ENCODE measurements at places on chromosomes 12 and 14.

DNA sequence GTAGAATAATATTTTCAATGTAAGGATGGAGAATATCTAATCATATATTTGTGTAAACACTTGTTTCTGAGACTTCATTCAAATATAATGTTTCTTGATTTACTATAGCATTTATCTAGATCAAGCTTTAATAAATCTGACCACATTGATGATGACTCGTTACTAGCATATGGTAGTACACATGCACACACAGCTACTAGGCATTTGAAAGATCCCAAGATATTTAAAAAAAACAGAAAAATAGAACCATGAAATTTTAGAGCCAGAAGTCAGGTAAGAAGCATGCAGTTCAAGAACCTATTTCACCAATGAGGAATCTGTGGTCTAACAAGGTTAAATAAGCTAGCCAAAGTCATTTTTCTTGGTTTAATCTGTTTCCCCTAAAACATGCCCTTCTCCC is 32.0 kb downstream of the DCP1B start:
- no peak for DNase-seq

- DNase-seq = no peak
Measured at GRCh38 chr12:1533602-1534304, 60.6 kb downstream of the FBXL14 start.

- no peak for DNase-seq
Measured at GRCh38 chr14:62739647-62740046, 305.6 kb downstream of the KCNH5 start.

- DNase-seq = no peak
Measured at GRCh38 chr14:89702073-89702875, 252.3 kb downstream of the EFCAB11 start.

- no peak for DNase-seq
Measured at GRCh38 chr12:103810111-103810510, 30.9 kb downstream of the NT5DC3 start.

DNA sequence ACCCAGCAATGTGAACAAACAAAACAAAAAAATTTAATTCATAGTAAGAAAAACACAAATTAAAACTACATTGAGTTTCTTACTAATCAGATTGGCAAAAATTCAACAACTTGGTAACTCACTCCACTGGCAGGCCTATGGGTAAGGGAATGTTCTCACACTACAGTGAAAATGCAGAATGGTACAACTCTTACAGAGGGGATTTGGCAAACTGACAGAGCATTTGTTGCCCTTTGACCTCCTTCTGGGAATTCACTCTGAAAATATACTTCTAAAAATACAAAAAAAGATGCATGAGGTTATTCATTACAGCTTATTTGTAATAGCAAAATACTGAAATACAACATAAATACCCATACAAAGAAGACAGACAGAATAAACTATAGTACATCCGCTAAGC is 32.8 kb downstream of the ABCD2 start:
- DNase-seq = peak; percentile 28

DNA sequence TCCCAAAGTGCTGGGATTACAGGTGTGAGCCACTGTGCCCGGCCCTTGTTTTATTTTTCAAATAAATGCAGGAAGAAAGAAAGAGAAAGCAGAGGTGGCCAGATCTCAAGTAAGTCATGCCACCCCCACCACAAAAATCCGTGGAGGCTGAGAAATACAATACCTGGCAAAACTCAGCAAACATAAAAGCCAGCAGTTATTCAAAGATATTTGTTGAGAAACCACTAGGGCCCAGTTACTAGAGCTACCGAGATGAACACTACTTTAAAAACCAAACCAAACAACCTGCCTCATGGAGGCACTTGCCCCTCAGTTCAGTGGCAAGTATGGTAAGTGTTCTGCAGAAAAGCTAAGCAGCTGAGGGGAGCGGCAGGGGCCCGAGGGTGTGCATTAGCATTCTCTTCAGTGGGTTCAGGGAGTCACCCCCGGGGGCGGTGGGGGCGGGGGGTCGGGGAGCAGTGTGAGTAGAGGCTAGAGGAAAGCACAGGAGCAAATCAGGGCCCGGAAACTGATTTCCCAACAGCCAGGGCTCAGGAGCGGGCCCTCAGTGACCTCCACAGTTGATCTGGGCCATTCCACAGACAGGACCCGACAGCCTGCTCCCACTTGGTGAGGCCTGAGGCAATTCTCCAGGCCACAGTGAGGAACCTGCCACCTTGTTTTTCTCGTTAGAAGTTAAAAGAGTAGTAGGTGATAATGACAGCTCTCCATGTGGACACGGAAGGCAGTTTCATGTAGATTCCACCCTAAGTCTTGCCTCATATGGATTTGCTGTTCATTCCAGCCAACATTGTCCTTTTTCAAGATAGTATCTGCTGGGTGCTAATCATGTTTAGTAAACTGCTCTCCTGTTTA is 8.6 kb downstream of the EVL start:
- no peak for DNase-seq

DNA sequence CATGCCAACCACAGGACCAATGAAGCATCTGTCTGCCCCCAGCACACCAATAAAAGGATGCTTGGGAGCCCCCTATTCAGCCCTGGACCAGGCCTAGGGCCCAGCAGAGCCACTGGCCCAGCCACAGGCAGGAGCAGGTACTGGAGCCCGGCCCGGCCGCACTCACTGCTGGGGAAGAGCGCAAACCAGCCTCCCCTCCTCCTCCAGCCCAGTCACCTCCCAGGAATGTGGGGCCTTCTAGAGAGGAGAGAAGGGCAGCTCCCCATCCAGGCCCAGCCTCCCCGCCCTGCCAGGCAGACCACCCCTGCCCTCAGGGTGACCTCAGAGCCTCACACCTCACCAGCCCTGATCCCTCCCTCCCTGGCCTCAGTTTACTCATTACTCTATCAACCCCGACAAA is 56.2 kb downstream of the CCNK start:
- no peak for DNase-seq

DNA sequence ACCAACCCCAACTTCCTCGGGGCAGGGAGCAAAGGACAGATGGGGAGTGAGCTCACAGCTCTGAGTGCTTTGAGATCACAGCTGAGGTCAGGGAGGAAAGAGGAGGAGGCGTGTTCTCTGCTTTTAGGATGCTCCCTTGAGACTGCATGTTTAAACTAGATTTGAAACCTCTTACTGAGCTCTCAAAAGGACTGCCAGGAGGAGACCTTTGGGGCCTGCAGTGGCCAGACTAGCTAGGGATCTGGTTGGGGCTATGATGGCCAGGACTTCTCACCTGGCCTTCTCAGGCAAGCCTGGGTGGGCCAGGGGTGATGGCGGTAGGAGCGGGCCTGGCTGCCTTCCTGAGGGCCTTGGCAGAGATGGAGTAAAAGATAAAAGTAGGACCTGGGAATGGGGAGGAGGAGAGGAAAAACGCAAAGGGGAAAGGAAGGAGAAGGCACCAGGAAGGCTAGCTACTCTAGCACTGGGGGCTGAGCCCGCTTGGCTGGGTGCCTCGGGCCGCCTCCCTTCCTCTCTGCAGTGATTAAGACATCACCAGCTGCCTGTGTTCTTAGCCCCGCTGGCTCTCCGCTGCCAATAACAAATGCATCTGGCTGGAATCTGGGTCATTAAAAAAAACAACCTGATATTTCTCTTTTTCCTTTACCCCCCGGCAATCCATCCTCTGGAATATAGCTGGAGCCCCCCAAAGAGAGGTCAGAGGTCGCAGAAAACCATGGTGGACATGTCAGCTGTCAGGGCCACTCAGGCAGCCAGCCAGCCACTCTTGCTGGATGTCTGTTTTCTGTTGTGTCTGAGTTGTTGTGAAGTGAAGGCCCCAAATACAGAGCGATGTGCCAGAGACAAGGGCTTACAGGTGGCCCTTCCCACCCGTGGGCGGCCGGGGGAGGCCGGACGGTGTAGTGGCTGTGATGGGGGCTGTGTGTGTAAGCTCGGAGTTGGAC is 141.3 kb downstream of the TSPAN9 start:
- DNase-seq = peak; percentile 76

DNA sequence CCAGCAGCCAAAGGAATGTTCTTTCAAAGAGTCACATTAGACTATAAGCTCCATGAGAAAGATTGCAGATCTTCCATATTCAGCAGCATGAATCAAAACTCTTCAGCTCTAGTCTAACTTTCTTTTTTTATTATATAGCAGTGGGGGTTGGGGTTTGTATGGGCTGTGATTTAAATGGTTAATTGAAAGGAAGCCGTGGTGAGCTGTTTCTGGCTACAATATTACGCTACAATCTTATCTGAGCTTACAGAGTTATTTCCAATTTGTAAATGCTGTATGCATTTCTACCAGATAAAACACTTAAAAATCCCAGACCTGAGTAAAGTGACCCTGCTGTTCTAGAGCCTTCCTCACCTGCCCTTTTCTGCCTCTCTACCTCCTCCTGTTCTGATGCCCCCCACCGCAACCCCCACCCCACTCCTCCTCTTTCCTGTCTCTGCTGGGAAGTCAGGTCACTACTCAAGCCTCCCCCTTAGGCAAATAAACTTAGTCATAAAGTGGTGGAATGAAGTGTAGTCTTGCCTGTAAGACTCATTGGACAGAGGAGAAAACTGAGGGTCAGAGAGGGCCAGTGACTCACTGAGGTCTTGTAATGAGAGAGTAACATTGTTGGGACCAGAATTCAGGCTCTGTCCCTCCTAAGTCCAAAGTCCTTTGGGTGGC is 1089.5 kb downstream of the BCL11B start:
- DNase-seq = no peak

DNA sequence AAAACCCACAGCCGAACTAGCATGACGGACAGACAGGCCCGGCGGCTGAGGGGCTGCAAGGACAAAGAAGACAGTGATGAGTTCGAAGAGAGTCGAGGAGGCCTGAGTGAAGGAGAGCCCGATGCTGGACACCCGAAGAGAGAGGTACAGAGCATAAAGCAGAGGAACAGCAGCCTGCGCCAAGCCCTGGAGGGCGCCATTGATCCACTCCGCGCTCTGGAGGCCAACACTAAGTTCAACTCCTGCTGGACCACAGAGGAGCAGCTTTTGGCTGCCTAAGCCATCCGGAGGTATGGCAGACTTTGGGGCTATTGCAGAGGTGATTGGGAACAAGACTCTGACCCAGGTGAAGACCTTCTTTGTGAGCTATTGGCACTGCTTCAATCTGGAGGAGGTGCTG is 7.8 kb upstream of the PLXNC1 start:
- no peak for DNase-seq

DNA sequence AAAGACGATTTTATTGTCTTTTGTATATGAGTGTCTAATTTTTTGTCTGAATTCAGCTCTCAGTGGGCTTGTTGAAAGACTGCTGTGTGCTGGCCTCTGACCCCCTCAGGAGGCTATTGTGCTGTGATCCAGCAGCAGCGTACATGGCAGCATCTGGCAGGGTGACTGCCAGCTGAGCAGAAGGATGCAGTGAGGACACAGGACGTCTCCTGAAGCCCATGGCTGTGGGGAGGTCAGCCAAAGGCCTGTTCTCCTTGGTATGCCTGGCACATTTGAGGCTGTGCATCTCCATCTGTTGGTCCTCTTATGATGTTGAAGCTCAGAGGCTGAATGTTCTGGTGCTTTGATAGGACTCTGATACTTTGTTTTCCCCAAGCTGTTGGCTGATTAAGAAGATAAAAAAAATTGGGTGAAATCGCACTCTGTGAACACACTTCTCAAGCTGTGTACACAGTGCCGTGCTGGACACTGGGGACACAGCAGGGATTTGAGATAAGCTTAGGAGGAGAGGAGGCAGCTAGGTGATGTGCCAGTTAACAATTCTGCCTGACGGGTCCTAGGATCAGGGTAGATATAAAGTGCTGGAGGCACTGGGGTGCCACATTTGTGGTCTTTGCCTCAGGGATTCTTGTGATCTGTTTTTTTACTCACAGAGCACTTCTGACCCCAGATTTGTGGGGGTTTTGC is 37.5 kb downstream of the EID3 start:
- DNase-seq = no peak

- no peak for DNase-seq
Measured at GRCh38 chr14:77738559-77739250, 22.3 kb downstream of the SNW1 start.

DNA sequence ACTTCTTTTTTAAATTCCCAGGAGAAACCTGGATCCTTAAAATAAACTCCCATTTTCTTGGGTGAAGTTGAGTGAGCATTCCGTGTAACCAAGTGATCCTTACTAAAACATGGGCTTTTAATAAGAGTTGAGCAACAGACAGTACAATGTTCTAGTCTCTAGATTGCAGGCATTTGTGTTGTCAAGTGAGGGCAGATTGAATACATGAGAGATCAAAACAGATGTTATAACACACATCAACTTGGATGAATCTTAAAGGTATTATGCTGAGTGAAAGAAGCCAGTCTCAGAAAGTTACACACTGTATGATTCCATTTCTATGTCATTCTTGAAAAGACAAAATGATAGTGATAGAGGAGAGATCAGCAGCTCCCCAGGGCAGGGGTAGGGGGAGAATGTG is 213.9 kb upstream of the CCDC196 start:
- no peak for DNase-seq

DNA sequence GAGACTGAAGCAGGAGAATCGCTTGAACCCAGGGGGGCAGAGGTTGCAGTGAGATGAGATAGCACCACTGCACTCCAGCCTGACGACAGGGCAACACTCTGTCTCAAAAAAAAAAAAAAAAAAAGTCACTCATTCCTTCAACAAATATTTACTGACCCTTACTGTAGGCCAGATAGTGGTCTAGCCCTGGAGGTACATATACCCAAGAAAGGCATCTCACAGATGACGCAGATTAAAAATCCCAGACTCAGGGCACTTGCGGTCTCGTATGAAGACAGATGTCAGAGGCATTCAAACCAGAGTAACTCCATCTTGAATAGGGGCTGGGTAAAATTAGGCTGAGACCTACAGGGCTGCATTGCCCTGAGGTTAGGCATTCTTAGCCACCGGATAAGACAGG is 44.8 kb downstream of the CLMN start:
- DNase-seq = no peak

DNA sequence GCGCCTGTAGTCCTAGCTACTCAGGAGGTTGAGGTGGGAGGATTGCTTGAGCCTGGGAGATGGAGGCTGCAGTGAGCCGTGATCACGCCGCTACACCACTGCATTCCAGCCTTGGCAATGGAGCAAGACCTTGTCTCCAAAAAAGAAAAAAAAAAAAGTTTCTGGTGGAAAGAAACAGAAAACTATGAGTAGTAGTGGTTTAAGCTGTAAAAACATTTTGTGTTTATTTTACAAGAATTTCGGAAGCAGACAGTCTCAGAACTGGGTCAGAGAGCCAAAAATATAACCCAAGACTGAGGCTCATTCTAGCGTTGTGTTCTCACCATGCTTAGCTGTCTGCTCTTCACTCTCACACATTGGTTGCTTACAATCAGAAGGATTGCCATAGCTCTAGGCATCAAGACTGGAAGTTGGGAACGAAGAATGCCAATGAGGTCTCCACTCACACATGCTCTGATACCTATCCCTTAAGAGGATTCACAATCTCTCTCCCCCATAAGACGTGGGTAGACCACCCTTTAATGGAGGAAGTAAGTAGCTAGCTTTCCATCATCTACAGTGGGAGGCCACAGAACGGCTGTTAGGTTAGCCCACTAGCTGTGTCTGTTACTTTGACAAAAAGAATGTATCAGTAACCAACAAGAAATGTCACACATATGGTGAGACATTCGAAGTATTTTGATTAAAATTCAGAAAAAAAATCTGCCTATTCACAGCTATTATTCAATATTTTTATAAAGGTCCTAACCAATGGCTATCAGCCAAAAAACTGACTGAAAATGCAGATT is 117.6 kb upstream of the RASSF8 start:
- no peak for DNase-seq

GRCh38 chr14:105867961-105868599 is 341.7 kb downstream of the TMEM121 start:
- no peak for DNase-seq

- no peak for DNase-seq
Measured at GRCh38 chr12:16857456-16857923, 251.5 kb upstream of the LMO3 start.

GRCh38 chr12:122834104-122834920 is 945 bp upstream of the HIP1R start:
- DNase-seq = no peak

GRCh38 chr12:39368096-39368495 is 74.8 kb downstream of the KIF21A start:
- no peak for DNase-seq
